ENCODE measurements at places on chromosomes 7 and 10.
A peak's percentile ranks its signal among the peaks of the same experiment; 100 is the strongest.

- DNase-seq, result peak; percentile 38
Measured at GRCh38 chr10:8043569-8044306, 10.8 kb upstream of the GATA3 start.

- DNase-seq, result no peak
Measured at GRCh38 chr10:22630234-22631174, 83.9 kb downstream of the PIP4K2A start.

DNA sequence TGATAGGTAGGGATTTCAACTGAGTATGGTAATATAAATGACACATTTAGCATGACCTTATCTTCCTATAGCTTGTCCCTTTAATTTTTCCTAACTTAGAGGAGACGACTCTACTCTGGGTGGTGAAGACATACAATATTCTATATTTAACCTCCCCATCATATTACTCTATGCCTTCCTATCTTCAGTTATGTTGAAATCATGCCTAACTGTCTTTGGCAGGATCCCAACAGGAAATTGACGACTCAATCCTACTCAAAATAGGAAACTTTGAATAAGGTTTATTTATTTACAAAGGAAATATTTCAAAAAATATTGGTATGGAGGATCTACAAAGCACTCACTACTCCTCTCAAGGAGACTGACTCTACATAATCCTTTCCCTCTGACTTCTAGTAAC, 24.1 kb upstream of the SEMA3A start:
- DNase-seq, result no peak

GRCh38 chr7:11831156-11831735, 752 bp downstream of the THSD7A start:
- DNase-seq, result no peak

GRCh38 chr7:24069751-24070150, 214.2 kb upstream of the NPY start:
- no peak for DNase-seq

DNA sequence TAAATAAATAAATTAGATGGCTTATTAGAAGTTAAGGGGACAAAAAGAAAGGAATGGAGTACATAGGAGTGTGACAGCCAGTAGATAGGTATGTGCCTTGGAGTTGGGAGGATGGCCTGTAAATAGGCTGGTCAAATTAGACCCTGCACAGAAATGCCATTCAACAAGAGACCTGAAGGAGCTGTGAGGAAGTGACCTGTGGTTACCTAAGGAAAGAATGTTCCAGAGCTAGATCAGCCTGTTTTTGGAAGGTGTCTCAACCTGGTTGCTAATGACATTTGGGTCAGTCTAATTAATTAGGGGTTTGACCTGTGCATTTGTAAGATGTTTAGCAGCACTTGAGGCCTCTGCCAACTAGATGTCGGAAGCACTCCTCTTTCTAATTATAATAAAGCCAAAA, 315.3 kb upstream of the PLXDC2 start:
- no peak for DNase-seq

DNA sequence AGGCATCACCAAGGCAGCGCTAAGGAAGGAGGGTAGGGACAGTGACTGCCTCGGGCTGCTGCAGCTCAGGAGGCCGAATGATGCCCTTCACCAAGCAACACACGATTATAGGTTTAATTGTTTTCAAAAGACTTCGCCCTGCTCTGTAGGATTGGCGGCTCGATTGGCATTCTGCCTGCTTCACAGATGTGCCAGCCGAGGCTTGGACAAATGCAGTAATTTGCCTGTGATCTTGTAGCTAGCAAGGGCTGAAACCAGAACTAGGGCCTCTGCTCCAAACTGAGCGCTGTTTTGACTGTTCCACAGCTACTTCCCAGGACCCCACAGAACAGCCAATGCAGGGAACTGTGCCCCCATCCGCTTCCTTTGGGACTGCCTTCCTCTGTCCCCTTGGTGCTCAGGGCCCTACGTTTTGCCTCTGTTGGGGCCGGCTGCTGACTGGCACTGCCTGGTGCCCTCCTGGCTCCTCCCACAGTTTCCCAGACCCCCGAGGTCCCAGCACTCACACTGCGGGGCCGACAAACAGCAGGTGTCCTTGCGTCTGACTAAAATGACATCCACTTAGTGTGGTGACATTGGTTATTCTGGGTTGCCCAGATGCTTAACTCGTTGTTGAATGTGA, 62.6 kb upstream of the EN2 start:
- no peak for DNase-seq

- no peak for DNase-seq
Measured at GRCh38 chr7:25887266-25887665, 264.7 kb upstream of the NFE2L3 start.

- DNase-seq, result no peak
Measured at GRCh38 chr7:137337902-137338301, 5.6 kb downstream of the PTN start.

DNA sequence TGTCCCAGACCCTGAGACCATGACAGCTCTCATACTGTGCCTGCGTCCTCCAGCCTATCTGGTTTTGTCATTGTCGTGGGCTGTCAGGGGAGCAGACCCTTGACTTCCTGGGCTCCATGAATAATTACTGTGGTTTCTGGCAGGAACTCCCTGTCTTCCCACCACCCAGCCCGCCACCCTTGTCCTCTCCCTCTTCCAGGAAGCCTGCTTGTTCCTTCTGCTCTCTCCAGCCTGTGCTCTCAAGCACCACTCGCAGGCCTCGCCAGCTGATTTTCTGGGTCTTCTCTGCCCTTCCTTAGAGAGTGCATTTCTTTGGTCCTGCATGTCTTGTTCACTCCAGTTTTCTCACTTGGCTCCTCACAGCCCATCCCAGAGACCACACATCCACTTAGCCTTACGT, 224.5 kb upstream of the INHBA start:
- no peak for DNase-seq

GRCh38 chr7:118057404-118057803, 126.6 kb upstream of the LSM8 start:
- DNase-seq, result no peak

- DNase-seq, result peak; percentile 37
Measured at GRCh38 chr7:78039790-78040776, 241.5 kb downstream of the PHTF2 start.

DNA sequence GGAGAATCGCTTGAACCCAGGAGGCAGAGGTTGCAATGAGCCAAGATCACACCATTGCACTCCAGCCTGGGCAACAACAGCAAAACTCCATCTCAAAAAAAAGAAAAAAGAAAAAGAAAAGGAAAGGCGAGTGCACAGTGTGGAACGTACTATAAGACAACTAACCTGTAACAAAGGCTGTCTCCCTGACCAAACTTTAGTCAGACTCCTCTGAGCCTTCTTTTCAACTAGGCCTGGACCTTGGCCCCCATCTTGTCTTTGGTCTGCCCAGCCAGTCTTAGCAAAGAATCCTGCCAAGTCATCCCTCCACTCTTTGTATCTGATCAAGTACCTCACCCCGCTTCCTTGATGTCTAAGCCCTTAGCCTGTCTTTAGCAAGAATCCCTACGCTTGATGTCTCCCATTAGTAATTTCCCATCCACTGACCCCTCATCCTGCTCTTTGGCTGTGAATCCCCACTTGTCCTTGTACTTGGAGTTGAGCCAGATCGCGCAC, 68.9 kb upstream of the KDM7A start:
- no peak for DNase-seq

DNA sequence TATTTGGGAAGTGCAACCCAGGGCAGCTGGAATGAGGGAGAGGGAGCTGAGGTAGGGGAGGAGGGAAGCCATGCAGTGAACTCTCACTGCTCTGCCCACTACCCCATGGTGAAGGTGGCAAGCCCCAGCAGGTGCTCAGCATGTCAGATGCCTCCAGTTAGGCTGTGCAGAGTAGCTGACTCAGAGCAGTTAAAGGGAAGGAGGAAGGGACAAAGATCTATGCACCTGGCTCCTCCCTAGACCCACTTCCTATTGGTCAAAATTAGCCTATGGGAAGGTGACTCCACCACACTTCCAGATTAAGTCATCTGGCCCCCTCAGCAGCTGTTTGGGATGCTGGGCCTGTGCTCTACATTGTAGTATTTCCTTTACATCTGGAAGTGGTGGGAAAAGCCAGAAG, 125.7 kb upstream of the MTPN start:
- no peak for DNase-seq

GRCh38 chr10:99403674-99404073, 26.8 kb downstream of the GOT1 start:
- DNase-seq, result no peak

- no peak for DNase-seq
Measured at GRCh38 chr7:127239814-127240213, 12.9 kb downstream of the GRM8 start.

- DNase-seq, result peak; percentile 32
Measured at GRCh38 chr10:123972481-123973401, 81.1 kb upstream of the CPXM2 start.

- peak; percentile 57 for DNase-seq
Measured at GRCh38 chr7:21542891-21543527, at the start of gene DNAH11. DNAH11 (plus strand) TSS chr7:21543039; CDS start chr7:21543246, 207 bp downstream.

DNA sequence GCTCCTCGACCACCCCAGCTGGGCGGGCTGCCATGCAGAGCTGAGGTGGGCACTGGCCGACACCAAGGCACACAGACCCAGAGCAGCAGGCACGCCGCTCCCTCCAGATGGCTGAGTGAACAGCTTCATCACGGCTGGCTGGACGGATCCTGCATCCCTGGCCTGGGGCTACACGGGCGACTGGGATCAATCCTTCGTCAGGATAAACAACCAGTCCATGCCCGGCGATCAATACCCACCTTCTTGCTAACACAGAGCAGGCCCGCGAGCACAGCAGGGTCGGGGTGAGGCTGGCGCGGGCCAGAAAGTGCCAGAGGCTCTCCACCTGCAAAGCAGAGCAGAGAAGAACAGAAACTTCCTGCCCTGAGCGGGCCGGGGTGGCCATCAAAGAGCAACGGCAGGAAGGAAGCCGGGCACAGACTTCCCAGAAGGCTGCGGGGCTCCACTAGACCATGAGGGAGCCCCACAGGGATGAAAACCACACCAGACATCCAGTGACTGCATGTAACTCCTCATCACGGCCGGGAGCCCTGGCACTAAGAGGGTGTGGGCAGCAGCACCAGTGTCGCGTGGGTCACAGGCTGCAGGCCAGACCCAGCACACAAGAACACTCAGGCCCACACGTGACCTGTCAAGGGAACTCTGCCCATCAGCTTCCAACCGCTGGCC, 166.4 kb downstream of the MAD1L1 start:
- DNase-seq, result no peak

- no peak for DNase-seq
Measured at GRCh38 chr7:6532516-6532915, 18.7 kb downstream of the GRID2IP start.

GRCh38 chr7:123440101-123440548, 94.3 kb downstream of the IQUB start:
- peak; percentile 44 for DNase-seq

DNA sequence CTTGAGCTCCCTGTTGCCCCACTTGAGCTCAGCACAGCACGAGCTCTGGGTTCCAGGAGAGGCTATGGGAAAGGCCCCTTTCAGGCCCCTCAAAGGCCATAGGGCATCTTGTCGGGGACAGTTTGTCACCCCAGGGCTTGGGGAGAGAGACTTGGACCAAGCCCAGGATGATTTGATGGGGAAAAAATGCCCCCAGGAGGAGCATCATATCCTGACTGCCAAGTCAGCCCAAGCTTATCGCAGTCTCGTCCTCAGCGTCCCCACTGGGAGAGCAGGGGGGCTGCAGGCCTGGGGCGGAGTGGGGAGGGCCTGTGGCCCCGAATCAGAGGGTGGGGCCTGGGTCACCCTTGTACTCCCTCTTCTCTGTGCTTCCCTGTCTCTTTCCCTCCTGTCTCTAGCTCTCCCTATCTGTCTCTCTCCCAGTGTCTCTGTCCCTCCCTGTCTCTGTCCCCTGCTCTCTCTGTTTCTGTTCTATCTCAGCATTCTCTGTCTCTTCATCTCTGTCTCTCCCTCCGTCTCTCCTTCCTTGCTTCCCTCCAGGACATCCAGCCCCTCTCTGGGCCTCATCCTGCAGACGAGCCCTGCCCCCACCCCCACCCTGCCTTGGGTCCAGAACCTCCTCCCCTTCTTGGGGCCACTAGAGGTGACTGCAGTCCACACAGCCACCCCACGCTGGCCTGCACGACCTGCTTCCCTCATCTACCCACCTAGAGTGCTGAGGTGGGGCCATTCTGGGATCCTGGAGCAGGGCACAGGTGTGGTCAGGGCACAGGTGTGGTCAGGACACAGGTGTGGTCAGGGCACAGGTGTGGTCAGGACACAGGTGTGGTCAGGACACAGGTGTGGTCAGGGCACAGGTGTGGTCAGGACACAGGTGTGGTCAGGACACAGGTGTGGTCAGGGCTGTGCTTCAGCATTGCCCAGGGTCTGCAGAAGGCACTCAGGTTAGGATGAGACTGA, 17.3 kb upstream of the GRIFIN start:
- no peak for DNase-seq

Measured in neuronal stem cell (in vitro differentiated cells).